ENCODE measurements at places on chromosomes 1 and 21.

- DNase-seq, result no peak
Observed at GRCh38 chr21:25215698-25216384, 391.4 kb downstream of the MRPL39 start.

GRCh38 chr1:48000883-48001282, 3.7 kb upstream of the TRABD2B start:
- no peak for DNase-seq

DNA sequence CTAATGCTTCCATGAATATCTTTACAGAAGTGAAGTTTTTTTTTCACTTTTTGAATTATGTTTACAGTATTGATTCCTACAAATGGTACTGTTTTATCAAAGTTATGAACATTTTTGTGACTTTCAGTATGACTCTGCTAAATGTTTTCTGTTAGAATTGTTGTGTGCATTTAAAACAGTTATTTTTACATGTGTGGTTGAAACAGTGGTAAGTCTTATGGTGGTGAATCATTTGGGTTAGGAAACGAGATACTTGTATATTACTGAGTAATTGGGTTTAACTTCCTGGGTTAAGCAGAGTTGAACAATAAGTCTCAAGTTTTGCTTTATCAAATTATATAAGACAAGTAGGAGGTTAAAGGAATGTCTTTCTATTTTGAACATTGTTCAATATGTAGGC, 66.8 kb downstream of the VPS13D start:
- DNase-seq, result no peak

DNA sequence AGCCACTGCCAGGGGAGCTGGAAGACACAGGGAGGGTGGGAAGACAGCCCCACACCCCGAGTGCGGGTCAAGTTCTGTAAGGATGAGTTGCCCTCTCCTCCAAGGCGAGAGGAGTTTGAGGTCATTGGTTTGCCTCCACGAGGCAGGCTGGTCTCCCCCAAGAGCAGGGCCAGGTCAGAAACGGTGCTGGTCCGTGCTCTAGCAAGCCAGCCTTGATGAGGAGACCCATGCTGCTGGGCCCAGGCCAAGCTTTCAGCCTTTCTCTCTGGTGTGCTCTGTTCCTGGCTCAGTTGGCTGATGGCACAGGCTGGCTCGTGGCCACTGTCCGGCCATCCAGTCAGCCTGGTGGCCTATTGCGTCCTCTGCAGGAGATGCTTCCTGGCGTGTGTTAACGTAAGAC, 12.0 kb upstream of the PCBP3 start:
- DNase-seq, result no peak

DNA sequence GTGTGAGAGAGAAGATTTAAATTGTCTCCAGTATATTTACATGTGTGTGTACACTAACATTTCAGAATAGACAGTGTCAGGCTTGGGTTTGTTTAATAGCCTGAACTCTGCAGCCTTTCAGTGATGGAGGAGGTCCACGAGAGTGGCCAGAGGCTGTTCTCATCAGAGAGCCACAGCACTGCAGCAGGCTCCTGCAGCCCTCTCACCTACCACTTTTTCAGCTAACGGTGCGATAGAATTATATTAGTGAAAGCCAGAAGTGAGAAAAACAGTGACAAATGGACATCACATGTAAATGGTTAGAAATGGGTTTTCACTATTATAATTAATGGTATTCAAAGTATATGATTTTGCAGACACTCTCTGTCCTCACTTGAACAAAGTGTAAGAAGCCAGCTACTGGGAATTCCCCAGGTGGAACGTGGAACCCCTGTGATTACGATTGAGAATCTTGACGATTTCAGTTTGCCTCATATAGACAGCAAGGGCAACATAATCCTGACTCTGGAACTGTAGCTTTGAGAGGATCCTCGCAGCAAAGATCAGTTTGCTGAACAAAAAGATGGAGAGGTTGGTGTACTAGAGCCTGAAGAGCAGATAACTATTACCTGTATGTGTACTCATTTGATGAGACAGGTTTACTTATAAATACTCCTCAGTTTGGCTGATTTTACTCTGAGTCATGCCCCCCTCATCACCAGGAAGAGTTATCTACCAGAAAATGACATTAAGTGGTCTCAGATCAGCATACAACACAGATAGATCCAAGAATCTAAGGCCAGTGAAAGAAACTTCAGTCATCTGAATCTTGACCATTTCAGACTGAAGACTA, 31.4 kb downstream of the IFI16 start:
- DNase-seq, result no peak

DNA sequence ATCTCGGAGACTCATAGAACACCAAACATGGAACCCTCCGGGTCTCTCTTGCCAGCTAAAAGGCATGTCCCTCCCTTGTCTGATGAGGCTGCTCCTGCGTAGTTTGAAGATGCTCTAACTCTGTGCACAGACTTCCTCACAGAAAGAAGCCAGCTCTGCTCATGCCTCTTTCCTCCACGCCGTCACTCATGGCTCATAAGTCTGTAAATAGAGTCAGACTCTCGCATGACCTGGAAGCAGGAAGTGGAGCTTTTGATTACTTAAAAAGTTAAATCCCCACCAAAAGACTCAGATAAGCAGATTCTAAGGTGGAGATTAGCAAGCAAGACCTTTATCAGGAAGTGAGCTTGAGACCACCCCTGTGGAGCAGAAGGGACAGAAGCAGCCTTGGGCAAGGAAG, 171.6 kb downstream of the TRIM33 start:
- no peak for DNase-seq

GRCh38 chr1:70895531-70895930, 152.1 kb downstream of the PTGER3 start:
- DNase-seq, result no peak

- DNase-seq, result no peak
Observed at GRCh38 chr1:65698590-65698989, 94.1 kb upstream of the PDE4B start.

GRCh38 chr1:199551967-199552565, 475.4 kb upstream of the NR5A2 start:
- DNase-seq, result peak; percentile 27

GRCh38 chr1:219906924-219907771, 21.2 kb downstream of the SLC30A10 start:
- DNase-seq, result no peak

DNA sequence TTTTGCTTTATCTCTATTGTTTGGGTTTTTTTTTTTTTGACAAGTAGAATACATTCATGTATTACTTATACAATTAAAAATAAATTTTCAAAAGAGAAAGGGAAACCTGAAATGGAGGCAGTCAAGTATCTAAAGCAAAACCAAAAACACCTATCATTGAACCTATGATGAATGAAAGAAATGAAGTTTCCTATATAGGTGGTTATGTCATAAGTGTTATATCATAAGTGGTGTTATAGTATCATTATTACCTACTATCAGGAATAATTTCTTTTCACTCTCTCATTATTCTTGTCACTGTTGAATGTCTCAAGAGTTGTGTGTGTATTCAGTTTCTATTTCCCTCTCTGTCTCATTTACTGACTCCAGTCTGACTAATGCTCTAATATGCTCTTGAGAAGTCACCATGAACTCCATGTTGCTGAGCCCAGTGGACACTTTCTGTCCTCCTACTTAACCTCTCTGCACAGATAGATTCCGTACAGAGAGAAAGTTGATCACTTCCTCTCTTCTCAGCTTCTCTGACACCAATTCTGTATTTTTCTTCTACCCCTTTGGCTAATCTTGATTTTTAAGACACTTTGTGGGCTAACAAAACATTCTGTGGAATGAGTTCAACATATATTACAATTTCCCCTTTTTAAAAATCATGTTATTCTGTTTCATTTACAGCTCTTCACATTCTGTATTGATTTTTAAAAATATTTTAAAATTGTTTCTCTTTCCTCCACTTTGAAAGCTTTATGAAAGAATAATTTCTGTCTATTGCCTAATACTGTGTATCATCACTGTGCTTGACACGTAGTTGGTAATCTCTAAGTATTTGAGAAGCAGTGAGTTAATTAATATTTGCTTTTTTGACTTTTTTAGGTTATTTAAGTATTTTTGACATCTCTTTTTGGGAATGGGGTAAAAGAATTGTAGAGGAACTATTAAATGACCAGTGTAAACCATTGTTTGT, 50.1 kb downstream of the RASAL2 start:
- no peak for DNase-seq

- DNase-seq, result no peak
Observed at GRCh38 chr1:30005972-30006619, 717.3 kb downstream of the MATN1 start.

GRCh38 chr1:107976431-107976830, 11.5 kb upstream of the VAV3 start:
- DNase-seq, result no peak

DNA sequence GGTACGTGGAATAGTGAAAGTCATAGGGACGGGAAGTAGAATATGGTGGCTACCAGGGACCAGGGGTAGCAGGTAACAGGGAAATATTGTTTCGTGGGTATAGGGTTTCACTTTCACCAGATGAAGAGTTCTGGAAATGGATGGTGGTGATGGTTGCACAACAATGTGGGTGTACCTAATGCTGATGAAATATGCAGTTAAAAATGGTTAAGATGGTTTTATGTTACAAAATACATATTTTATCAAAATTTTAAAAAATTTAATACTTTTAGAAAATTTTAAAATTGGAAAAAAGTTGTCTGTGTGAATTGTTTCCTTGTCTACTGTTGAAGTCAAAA, 55.5 kb upstream of the TLR5 start:
- no peak for DNase-seq

GRCh38 chr1:5905436-5905835, 86.8 kb downstream of the NPHP4 start:
- DNase-seq, result no peak

DNA sequence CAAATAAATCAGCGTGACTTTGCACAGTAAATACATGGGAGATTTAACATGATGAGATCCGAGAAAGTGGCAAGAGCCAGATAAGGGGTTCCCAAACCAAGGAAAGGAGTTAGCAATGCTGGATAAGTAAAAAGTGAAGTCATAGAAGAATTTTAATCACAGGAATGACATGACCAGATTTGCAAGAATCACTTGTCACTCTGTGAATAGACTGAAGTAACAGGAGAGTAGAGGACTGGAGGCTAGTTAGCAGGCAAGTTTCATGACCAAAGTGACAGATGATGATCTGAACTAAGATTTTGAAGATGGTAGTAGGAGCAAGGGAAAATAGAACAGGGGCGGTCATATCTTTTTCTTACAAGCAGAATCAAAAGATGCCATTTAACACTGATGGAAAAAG, 8.4 kb downstream of the CFH start:
- DNase-seq, result no peak

DNA sequence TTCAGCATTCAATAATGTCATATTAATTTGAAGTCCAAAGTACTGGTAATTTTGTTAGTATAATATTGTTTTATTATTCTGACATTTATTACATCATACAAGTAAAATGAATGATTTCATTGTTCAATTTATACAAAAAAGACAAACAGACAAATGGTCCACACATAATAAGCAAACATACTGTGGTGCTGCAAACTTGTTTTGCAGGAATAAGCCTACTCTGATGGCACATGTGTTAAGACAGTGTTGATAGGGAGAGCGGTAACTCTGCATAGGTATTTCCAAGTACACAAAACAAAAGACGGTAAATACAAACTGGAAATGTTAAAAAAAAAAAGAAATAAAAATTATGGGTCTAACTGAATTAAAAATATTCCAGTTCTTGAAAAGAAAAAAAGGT, 59.7 kb upstream of the DPYD start:
- DNase-seq, result no peak

- DNase-seq, result no peak
Observed at GRCh38 chr1:36091141-36091540, 2.4 kb downstream of the ADPRS start.

- DNase-seq, result no peak
Observed at GRCh38 chr21:38980416-38981313, 174.9 kb downstream of the ETS2 start.

- DNase-seq, result no peak
Observed at GRCh38 chr1:84972377-84972987, 24.4 kb downstream of the MCOLN2 start.

DNA sequence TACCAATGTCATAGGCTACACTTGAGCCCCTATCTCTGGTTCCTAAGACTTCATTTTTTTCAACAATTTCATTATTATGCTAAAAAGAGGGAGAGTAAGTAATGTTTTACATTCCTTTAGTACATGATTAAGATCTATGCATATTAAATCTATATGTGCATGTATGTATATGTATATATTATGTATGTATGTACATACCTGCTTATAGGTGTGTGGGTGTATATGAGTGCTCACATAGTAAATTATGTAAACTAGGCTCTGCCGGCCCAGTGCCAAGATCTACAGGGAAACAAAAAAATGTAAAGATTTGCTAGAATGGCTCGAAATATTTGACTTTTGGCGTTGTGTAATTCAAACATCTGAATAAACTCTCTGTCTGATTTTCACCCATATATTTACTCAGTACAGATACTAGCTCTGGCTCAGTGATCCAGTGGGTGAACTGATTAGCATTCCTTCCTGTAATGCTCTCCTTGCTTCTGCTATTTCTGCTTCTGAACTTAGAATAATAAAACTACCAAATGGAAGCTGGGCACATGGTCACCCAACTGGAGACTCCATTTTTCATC, 113.1 kb upstream of the FGGY start:
- DNase-seq, result no peak

DNA sequence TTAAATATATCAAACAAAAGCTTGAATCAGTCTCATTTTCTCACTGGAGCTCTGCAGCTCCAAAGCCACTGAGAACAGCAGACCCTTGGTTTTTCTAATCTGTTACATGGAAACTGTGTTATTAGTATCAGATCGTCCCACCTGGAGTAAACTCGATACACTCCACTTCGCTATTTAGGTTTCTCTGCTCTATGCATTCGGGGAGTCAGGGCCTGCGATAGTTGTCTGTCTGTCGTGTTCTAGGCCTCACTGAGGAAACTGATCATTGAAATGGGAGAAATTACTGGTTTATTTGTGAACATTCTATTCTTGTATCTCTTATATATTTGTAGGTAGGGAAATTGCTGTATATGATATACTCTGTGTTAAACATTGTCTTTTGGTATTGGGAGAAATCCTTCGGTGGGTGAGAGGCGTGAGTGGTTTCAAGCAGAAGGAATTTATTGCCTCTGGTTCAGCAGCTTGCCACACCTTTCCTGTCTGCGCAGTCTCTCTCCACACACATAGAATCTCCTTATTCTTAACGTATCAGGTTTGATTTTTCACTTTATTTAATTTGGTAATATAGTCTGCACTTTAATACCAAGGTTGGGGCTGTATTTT, 8.5 kb downstream of the PRDM2 start:
- no peak for DNase-seq

DNA sequence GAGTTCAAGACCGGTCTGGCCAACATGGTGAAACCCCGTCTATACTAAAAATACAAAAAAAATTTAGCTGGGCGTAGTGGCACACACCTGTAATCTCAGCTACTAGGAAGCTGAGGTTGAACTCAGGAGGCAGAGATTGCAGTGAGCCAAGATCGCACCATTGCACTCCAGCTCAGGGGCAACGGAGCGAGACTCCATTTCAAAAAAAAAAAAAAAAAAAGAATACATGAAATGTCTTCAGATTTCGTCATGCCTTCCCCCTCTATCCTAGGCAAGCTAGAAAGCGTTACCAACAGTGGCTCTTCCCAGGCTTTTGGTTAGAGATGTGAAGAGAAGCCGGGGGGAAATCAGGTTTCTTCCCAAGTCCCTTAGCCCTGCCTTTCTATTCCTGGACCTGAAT, 3.6 kb downstream of the TFF1 start:
- no peak for DNase-seq

GRCh38 chr1:78640462-78640861, 9.2 kb upstream of the IFI44 start:
- DNase-seq, result no peak

GRCh38 chr21:22343721-22344120, 1345.5 kb downstream of the NCAM2 start:
- no peak for DNase-seq

GRCh38 chr1:231630558-231631205, 4.1 kb downstream of the DISC1 start:
- no peak for DNase-seq

GRCh38 chr1:119554183-119554582, 47.2 kb downstream of the HSD3B1 start:
- DNase-seq, result no peak

All from CD4-positive, alpha-beta T cell treated with Interleukin-4 for 1 hour (primary cell).